Thoracic aorta (tissue), 2 donors: ENCODE measurements at places on chromosomes 3 and 15.

GRCh38 chr3:31895471-31895870 is 85.6 kb downstream of the OSBPL10 start:
- DNase-seq = no peak

- no peak for DNase-seq
Observed at GRCh38 chr15:33091983-33092693, 102.4 kb downstream of the FMN1 start.

- no peak for DNase-seq
Observed at GRCh38 chr15:31448635-31448979, 122.0 kb downstream of the KLF13 start.

DNA sequence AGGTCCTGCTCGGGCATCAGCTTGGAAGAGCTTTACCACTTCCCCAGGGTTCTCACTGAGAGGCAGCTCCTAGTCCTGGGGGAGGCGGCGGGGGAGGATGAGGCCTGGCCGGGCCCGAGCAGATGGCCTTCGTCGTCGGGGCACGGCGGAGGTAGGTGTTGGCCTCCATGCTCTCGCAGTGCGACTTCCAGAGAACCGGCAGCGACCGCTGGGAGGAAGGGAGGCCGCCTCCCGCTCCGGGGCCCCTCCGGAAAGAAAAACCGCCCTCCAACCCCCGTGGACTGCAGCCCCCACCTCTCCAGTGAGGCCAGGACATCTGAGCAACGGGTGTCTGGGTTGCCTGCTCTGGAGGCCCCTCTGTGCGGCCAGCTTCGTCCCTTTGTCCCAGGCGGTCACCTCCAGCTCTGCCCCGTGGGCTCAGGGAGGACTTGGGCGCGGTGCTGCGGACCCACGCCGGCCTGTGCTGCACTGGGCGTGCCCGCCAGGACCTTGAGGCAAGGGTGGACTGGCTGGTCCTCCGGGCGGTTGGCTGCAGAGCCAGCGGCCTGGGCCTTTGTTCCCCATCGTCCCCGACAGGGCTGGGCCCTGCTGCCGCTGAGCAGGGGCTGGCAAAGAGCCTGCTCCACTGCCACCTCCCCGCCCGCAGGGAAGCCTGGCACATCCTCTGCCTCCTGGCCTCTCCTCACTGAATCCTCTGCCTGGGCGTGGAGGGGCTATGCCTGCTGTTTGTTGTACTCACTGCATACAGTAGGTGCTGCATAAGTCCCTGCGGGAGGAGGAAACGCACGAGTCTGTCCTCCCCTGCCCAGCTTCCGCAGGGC is 13.6 kb upstream of the GP9 start:
- DNase-seq = no peak

GRCh38 chr3:16545413-16546185 is 32.1 kb upstream of the RFTN1 start:
- DNase-seq = no peak

DNA sequence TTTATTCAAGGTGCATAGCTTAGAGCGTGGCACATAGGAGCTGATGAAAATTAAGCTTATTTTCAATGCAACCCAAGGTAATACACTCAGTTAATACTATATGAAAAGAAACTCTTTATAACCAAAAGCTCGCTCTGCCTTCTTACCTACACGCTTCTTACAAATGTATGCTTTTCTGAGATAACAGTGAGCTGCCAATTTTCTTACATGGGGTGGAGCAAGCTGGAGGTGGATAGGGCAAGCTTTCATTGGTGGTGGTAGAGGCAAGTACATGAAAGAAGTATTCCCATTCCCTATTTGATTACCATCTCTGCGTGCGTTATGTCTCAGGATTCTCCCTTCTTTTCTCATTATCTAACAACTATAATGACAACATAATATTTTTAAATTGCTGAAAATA is 8.9 kb downstream of the DZIP3 start:
- DNase-seq = no peak

DNA sequence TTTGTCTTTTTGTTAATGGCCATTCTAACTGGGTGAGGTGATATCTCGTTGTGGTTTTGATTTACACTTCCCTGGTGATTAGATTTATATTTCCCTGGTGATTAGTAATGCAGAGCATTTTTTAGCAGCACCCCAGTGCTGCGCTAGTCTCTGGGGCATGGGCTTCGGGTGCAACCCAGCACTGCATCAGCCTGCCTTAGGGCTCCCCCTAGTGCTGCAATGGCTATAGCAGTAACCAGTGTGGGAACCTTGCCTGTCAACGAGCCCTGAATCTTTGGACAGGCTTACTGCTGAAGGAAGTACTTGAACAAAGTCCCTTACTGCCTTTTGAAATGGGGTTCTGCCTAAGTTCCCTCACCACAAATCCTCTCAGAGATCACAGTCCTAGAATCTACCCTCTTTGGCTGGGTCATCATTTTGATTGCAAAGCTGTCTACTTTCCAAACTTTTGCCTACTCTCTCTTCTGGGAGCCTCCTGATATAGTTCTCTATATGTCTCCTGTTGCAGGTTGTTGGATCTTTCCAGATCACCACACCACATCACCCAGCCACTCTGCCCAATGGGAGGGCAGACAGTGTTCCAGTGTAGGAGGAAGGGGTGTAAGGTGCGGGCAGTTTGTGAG is 79.2 kb upstream of the CCNL1 start:
- DNase-seq = no peak

DNA sequence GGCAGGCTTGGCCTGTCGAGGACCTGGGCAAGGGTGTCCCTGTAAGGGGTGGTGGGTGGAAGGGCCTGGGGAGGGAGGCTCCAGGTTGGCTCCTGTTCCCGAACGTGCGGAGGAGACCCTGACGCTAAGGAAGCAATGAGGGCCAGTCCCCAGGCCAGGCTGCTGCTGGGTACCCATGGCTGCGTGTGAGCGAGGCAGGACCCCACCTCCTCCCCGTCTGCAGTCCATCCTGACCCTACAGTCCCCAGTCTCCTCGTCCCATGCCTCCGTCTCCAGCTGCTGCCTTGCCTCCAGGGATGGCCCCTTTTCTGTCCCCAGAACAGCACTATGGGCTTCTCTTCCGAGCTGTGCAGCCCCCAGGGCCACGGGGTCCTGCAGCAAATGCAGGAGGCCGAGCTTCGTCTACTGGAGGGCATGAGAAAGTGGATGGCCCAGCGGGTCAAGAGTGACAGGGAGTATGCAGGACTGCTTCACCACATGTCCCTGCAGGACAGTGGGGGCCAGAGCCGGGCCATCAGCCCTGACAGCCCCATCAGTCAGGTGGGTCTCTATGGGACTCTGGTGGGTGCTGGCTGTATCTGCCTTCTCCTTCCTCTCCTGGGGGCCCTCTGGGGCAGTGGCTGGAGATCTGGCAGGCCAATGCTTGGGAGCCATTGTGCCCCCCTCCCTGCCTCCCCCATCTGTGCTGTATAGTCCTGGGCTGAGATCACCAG is 571 bp downstream of the FES start:
- DNase-seq = no peak

DNA sequence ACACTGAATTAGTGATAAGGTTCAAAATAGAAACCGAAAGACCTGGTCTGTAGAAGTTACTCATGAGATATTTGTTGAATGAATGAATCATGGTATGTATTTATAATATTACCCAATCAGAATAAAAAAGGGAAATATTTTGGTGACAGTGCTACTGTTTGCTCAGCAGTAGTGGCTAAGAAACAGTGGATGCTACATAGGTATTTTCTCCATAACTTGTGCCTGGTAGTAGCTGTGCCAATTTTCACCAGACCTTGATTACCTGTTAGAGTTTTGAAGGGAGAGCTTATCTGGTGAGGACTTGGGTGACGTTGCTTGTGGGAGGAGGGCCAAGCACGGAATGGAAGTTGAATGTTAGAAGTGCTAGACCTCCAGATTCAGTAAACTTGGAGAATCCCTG is 14.3 kb downstream of the LIMD1 start:
- DNase-seq = no peak

- no peak for DNase-seq
Observed at GRCh38 chr15:54514601-54515000, 536.4 kb downstream of the UNC13C start.

DNA sequence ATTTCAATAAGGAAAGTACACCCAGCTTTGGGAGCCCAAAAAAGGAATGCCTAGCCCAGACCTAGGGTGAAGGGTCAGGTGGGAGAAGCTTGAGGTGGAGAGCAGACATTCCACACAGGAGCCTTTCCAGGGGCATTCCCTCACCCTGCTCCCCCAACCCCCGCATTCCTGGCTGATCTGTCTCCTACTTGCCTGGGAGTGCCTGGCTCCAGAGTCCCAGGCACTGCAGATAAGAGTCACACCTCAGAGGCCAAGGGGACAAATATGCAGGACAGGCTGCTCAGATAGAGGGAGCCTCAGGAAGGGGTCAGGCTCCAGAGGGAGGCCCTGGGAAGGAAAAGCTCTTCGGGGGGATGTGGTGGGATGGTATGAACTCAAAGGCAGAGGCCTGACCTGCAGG is 20.8 kb upstream of the HCN4 start:
- no peak for DNase-seq

DNA sequence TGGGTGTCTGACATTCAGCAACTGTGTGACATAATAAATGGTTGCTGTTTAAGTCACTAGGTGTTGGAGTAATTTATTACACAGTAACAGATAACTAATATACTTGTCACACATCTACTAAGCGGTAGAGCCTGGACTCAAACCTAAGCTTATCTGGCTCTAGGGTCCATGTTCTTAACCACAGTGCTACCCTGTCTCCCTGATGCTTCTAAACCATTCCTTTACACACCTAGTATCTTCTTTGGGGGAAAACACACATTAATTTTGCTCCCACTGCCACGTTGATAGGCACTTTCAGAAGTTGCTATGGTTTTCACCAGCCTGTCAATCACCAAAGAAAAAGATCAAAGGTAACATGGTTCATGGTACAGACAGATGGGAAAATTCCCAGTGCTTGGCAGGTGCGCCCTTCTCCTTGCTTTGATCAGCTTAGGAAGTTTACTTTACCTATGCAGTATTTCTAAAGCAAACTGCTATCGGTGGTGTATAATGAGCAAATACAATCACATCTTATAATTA is 150.8 kb downstream of the PDZRN3 start:
- DNase-seq = no peak

DNA sequence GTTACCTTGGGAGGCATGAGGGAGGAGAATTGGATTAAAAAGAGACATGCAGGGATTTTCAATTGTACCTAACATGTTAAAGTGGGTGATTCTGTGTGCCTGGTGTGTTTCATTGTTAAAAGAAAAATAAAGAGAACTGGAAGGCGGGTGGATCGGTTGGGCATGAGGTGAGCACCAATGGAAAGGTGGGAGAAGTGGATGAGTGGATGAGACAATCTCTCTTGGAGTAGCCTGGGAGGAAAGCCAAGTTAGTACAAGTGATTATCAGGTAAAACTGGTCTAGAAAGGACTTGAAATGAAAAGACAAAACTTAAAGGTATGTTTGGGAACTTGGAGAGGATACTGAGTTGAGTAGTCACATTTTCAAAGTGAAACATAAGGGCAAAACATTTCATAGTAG is 12.1 kb downstream of the VEPH1 start:
- DNase-seq = no peak

- no peak for DNase-seq
Observed at GRCh38 chr3:39224288-39224687, 31.9 kb upstream of the XIRP1 start.

- DNase-seq = no peak
Observed at GRCh38 chr3:17542591-17542990, 199.8 kb downstream of the TBC1D5 start.

DNA sequence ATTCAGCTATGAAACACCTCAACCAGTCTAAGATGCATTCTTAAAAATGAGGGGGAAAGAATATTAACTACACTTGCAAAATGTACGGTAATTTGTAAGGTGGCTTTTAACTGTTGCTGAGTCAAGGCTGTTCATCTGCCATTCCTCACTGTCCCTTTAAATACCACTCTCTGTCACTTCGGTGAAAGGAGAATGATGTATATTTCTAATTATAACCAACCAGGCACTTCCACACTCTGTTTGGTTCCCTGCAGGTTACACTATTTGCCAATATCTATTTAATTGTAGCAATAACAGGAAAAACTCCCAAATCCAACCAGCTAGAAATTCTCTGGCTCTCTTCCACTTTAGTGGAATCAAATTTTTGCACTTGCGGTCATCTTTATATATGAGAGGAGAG is 70.5 kb upstream of the SLCO3A1 start:
- no peak for DNase-seq

GRCh38 chr3:21944251-21944650 is 193.2 kb upstream of the ZNF385D start:
- no peak for DNase-seq

- DNase-seq = no peak
Observed at GRCh38 chr15:98266295-98266694, 305.8 kb downstream of the ARRDC4 start.

DNA sequence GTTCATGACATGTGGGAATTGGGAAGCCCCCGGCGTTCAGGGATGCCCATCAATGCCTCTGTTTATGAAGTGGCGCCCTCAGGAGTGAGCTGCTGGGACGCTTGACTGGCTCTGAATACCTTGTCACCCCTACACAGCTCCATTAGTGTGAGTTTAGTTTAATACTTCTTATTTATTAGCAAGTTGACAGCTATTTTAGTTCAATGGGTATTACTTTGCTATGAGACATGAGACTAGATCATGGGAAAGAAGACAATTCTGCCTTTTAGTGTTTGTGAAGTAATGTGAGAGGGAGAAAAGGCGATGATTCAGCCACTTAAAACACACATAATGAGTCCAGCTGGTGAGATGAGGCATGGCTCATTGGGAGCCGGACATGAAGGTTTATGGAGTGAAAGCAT is 678.5 kb downstream of the NR2F2 start:
- DNase-seq = no peak

DNA sequence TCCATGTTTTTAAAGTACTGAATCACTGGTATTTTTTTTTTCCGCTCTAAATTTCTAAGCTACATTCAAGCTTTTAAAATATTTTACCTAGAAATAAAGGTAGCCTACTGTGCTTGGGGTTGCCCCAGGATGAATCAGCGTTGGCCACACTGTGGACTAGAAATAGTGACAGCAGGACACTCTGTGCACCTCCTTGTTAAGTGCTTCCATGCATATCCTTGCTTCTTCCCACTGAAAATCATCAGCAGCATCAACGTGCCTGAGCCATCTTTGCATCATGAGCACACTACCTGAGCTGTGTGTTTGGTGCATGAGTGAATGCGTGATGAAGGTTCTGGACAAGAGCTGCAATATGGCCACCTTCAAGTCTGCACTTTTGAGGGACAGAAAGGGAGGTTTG is 142.0 kb upstream of the SLC2A2 start:
- DNase-seq = no peak
